ENCODE measurements at places on chromosomes 16 and 17.

GRCh38 chr16:23058576-23058975 lies 90.7 kb downstream of the USP31 start:
- DNase-seq = no peak

- DNase-seq = no peak
Observed at GRCh38 chr17:17769869-17770631, 66.7 kb downstream of the SREBF1 start.

- no peak for DNase-seq
Observed at GRCh38 chr16:57799600-57800199, 2.6 kb downstream of the KIFC3 start.

DNA sequence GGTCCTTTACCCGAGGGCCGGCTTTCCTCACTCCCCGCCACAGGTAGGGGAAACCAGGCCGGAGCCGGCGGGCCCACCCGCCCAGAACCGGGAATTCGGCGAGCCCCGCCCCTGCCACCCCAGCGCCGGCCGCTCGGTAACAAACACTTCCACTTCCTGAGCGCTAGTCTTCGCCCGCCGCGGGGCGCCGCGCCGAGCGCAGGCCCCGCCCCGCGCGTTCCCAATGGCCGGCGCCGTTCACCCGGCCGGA lies 224 bp upstream of the NHERF1 start:
- DNase-seq = no peak

Data from anterior cingulate cortex (tissue), 58 donors.